ENCODE measurements at places on chromosomes 4 and X. TPM values are rescaled to one million over a fixed set of nuclear protein-coding genes. Genes with fewer than 3 reads are reported as not detected.

- H3K27me3 ChIP-seq: no peaks in the 10 kb centered on the region
- DNase-seq: no peak
- no peaks in the 10 kb centered on the region for H3K4me1 ChIP-seq
- H3K27ac ChIP-seq: no peak overlapping the region
- no peaks in the 10 kb centered on the region for H3K36me3 ChIP-seq
- no peak overlapping the region for H3K4me3 ChIP-seq
Observed at GRCh38 chr4:189021831-189022230, 882.6 kb downstream of the TRIML1 start.

DNA sequence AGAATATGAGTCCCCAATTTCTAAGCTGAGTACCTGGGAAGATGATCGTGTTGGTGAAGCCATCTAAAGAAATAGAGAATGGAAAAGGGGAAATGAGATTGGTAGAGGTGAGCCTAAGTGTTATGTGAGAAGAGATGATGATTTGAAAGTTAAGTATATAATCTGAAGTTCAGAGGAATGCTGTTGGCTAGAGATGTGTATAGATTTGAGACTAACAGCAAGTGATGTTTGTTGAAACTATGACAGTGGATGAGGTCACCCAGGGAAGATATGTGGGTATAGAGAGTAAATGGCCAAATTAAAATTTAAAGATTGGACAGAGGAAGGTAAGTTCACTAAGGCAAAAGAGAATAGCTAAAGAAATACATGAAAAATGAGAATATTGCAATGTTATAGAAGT, 324.2 kb downstream of the MAPK10 start:
- no peak for DNase-seq
- H3K27me3 ChIP-seq: no peaks in the 10 kb centered on the region
- no peaks in the 10 kb centered on the region for H3K36me3 ChIP-seq
- H3K4me1 ChIP-seq: peaks cover 21% of the 10 kb centered on the region

DNA sequence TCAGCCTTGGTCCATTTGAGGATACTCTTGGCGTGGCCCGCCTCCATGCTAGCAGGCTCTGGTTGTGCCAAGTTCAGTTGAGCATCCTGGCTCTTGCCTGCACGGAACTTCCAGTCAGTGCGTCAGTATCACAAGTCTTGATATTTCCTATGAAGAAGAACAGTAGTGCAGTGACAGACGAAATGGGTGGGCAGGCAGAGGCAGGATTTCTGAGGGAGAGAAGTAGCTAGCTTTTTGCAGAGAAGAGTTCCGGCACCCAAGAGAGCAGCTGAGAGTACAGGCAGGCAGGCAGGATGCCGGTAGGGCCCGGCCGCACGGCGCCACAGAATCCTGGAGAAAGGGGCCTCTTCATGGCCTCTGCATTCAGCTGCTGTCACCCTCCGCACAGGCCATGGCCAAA, 56.1 kb upstream of the MSANTD1 start:
- H3K27ac ChIP-seq: no peak overlapping the region
- no peaks in the 10 kb centered on the region for H3K4me1 ChIP-seq
- peaks cover 17% of the 10 kb centered on the region for H3K36me3 ChIP-seq

DNA sequence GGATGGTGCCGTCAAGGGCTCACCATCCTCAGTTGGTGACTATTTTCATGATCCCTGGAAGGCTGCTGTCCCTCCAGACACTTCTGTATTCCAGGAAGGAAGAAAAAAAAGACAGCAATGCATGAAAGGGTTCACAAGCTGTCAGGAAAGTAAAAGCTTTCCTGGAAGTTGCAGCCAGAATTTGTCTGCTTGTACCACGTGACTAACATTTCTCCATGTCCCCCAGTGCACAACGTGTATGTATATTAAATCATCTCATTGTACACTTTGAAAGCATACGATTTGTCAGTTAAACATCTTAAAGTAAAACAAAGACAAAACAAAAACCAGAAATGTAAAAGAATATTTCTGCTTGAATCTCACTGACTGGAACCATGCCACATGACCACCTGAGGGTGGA, 127.4 kb upstream of the CLNK start:
- DNase-seq: no peak
- no peaks in the 10 kb centered on the region for H3K36me3 ChIP-seq
- no peaks in the 10 kb centered on the region for H3K4me1 ChIP-seq
- H3K27me3 ChIP-seq: no peaks in the 10 kb centered on the region
- no peak overlapping the region for H3K27ac ChIP-seq

GRCh38 chr4:30770812-30771211, 50.6 kb downstream of the PCDH7 start:
- H3K36me3 ChIP-seq: no peaks in the 10 kb centered on the region
- DNase-seq: no peak
- H3K27ac ChIP-seq: no peak overlapping the region
- H3K4me1 ChIP-seq: no peaks in the 10 kb centered on the region
- H3K4me3 ChIP-seq: no peak overlapping the region

GRCh38 chr4:125003840-125004239, 291.3 kb upstream of the ANKRD50 start:
- no peak overlapping the region for H3K4me3 ChIP-seq
- H3K36me3 ChIP-seq: no peaks in the 10 kb centered on the region
- no peak overlapping the region for H3K27ac ChIP-seq
- H3K4me1 ChIP-seq: no peaks in the 10 kb centered on the region
- H3K27me3 ChIP-seq: no peaks in the 10 kb centered on the region

The F11 gene
- 6.1 TPM for total RNA-seq

The PLP2 gene
- 32.7 TPM for total RNA-seq

The GAB3 gene
- 15.2 TPM for total RNA-seq

The NUDT10 gene
- total RNA-seq: not detected

The CHRDL1 gene
- 68.7 TPM for total RNA-seq

Data from upper lobe of left lung (tissue), 6 donors.